ENCODE measurements at places on chromosomes 16 and 17. TPM values are rescaled to one million over a fixed set of nuclear protein-coding genes. Genes with fewer than 3 reads are reported as not detected.

DNA sequence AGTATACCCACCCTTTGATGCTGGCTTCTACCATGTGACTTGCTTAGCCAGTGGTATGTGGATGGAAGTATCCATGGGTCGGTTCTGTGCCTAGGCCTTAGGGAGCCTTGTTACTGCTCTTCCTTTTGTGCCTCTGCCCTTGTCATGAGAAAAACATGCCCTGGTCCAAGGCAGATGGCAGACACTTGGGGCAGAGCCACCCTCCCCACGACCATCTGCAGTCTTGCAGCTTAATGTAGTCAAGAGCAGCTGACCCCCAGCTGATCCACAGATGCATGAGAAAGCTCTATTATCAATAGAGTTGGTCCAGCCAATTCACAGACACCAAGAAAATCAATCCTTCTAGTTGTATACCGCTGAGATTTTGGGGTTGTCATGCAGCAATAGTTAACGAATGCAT lies 95.7 kb downstream of the SLC39A11 start:
- DNase-seq, result no peak

DNA sequence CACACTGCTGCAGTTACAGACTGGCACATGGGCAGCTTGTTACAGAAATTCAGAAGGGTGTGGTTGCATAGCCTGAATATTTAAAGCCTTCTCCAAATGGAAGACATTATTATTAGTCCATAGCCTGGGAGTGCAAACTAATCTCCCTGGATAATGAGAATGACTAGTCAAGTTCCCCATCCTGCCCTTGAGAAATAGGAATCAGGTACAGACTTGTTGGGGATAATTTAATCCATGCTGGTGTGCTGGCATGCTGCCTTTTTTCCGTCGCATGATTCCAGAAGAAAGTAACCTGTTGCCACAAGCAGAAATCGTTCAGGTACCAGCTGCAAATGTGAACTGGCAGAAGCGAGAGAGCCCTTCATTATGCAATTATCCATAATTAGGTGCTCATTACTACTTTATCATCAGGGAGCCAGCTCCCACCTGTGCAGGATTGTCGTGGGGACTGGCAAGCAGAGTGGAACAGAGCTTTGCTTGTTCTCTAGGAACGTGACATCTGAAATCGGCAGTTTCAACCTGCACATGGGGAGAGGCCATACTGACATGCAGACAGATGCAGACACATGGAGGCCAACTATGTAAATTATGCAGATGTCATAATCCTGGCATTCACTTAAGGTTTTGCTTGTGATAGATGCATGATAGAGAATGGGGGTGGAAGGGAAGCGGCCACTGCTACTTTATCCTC lies 419.4 kb downstream of the PMP22 start:
- no peak for DNase-seq

- no peak for DNase-seq
These were observed 1028.1 kb upstream of the EEF2KMT start for GRCh38 chr16:6125483-6126259.

The GLYR1 gene
- total RNA-seq, result 69.9 TPM

DNA sequence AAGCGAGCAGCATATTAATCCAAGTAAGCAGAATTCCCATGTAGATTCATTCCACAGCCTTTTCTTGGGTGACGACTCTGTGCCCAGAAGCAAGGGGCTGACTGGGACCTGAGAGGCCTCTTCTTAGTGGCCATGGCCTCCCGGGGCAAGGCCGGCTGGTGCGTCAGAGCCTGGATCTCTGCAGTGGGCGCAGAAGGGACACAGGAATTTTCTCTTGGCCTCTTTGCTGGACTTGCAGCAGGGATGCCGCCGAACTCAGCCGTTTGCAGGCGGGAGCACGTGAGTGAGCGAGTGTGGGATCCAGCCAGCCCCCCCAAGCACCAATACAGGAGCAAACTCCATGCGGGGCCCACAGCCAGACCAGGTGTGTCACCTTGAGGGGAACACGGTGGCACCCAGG lies 151.8 kb downstream of the RPTOR start:
- DNase-seq, result no peak

DNA sequence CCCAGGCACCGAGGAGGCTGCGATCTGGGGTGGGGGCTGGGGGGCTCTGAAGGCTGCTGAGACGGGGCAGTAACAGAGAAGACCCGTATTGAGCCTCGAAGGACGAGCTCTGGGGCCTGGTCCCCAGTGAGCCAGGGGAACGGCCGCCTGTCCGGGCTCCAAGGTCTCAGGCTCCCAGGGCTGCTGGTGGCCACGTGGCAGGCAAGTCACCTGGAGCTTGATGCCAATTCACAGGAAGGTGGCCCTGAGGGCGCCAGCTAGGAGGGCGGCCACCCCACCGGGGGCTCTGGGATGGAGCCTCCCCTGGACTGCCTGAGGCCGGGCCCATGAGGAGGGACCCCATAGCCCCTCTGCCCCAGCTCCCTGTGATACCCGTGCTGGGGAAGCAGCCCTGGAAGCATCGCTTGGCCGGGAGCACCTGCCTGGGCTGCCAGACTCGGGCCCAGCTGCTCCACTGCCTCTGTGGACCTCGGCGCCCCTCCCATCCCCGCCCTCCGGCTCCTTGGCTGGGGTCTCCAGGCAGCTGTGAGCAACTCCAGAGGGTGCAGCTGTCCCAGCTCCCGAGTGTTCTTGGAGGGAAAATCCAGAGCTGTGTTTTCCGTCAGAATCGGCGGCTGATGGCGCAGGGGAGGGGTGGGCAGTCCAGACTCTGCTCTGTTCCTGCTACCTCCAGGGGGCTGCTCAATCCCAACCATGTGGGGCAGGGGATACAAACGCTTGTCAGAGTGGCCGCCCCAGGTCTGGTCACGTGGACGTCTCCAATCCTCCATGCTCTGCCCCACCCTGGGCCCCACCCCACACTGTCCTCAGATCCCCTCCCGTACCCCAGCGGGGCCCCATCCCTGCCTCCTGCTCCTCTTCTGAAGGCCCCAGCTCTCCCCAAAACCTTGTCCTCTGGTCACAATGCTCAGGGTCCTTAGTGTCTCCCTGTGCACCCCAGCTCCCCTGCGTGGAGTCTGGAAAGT lies 67.2 kb upstream of the GNG13 start:
- DNase-seq, result no peak

The ARL5C gene
- not detected for total RNA-seq

The SOCS3 gene
- 144 TPM for total RNA-seq

GRCh38 chr16:51012396-51012795 lies 138.7 kb downstream of the SALL1 start:
- DNase-seq, result no peak

DNA sequence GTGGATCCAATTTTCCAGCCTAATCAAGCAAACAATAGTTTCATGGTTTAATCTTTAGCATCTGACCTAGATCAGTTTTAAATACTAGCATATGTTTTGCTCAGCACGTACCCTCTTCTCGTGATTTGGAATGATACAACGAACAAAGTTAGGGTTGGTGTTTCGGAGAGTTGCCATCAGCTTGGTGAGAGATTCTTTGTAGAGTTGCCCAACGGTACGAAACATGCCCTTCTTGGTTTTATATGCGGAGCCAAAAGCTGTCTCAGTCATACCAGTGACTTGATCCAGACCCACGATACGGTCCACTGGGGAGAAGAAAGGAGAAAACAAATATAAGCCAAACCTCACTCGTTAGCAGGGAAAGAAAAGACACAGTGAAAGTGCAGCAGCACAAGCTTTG lies 85.3 kb downstream of the NDEL1 start:
- no peak for DNase-seq

DNA sequence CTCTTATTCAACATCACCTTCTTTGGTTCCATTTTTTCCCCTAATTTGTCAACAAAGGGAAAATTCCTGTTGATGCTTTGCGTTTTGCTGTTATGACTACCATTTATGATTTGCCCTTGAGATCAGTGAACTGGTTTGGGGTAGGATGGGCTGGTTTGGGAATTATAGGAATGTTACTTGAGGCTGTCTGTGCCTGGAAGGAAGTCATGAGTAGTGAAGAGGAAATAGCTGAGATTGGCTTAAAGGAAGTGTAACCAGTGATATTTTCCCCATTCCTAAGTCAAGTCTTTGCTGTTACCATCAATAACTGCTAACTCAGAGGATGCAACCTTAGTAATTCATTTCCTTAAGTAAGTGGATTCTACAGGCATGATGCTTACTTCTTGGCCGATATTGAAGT lies 179.2 kb downstream of the MAP2K6 start:
- no peak for DNase-seq

The HSD11B2 gene
- 0.53 TPM for total RNA-seq

DNA sequence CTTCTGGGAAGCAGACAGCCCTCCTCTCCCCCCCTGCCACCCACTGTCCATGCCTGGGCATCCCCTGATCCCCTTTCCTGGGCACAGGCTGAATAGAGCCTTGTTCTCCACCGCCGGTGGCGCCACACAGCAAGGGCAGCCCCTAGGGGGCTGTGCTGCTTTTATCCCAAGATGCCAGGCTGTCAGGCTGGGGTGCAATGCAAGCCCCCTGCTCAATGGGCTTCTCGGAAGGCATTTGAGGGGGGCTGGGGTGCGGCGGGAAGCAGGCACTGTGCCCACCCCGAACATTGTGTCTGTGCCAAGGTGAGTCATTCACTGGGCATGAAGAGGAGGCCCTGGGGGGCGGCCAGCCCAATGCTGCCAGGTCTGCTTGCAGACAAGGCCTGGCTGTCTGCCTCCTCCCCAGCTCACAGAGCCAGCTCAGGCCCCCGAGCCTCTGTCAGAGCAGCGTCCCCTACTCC lies 1.5 kb upstream of the GFAP start:
- peak; percentile 79 for DNase-seq

GRCh38 chr17:64749306-64749705 lies 87.2 kb upstream of the SMURF2 start:
- DNase-seq, result no peak

- no peak for DNase-seq
These were observed 834 bp downstream of the MRPL12 start for GRCh38 chr17:81703747-81704654.

DNA sequence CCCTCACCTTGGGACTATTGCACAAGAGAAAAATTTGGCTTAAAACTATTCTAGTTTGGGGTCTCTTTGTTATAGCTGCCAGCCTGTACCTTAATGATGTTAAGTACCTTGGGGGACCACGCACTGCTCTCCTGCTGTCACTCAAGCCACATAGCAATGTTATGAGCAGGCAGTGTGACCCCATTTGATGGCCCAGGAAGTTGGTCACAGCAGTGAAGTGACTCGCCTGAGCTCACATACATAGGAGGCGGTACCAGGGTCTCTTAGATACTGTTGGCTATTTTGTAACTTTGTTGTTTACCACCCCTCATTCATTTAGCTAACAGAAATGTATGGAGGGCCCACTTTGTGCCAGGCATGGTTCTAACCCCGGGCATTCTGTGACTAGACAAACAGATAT lies 16.4 kb downstream of the KCNG4 start:
- no peak for DNase-seq

GRCh38 chr17:80265205-80266068 lies 4.8 kb downstream of the RNF213 start:
- DNase-seq, result no peak

DNA sequence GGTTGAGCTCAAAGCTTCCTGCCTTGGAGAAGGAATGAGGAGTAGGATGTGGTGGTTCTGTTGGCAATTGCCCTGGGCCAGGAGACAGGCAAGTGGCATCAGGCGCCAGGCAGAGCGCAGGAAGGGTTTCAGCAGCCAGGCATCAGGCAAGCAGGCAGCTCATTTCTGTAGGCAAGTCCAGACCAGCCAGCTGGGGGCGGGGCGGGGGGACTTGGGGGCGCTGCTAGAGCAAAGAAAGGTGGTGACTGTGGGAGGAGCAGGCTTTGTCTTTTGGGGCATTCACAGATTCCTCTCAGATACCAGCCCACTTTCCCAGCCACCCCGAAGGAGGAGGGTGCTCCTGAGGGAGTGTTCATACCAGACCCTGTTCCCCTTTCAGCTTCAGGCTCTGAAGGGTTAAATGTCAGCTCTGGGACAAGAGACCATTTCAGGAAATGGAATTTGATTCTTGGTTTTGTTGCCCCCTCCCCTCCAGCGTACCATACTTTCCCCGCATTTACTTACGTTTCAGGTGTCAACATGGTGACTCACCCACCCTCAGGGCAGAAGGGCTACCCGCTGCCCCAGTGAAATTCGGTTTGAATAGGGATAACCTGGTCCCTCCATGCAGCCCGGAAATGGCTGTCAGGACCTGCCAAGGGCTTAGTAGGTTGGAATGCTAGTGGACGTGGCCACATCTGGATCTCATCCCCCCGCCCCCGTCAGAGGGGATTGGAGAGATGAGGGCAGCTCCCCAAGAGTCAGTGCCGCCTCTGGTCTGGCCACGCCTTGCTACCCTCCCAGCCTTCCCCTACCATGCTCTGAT lies 13.2 kb downstream of the NGFR start:
- DNase-seq, result no peak

DNA sequence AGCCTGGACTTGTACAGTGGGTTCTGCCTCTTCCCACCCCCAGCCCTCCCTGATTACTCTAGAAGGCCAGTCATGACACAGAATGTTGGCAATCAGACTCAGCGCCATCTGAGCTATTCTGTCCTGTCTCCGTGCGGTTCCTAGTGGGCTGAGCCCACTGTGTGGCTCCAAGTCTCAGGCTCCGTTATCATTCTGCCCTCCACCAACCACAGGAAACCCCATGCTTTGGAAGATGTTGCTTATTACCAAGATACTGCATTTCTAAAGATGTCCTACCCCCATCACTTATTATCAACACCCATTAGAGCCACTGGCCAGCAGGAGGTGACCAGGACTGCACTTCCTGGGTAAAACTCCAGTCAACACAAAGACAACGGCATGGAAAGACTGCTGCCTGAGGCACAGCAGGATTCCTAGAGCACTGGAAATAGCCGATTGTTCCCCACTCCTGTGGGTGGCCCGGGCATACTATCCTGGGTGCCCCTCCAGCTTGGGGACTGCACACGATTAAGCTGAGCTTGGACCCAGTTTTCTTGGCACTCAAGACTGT lies 133.6 kb downstream of the AATF start:
- no peak for DNase-seq

The TBC1D3 gene
- not detected for total RNA-seq

- DNase-seq, result no peak
These were observed 40.8 kb downstream of the CCDC57 start for GRCh38 chr17:82171750-82172375.

The MT1A gene
- 1.8 TPM for total RNA-seq

GRCh38 chr16:51699686-51700396 lies 548.8 kb upstream of the SALL1 start:
- no peak for DNase-seq

The SPHK1 gene
- total RNA-seq, result 19.4 TPM

The TPSG1 gene
- 0.45 TPM for total RNA-seq
